ENCODE measurements at places on chromosomes 6 and 20.
A peak's percentile ranks its signal among the peaks of the same experiment; 100 is the strongest.

- DNase-seq, result no peak
Observed at GRCh38 chr6:13877051-13877450, 47.7 kb upstream of the RNF182 start.

DNA sequence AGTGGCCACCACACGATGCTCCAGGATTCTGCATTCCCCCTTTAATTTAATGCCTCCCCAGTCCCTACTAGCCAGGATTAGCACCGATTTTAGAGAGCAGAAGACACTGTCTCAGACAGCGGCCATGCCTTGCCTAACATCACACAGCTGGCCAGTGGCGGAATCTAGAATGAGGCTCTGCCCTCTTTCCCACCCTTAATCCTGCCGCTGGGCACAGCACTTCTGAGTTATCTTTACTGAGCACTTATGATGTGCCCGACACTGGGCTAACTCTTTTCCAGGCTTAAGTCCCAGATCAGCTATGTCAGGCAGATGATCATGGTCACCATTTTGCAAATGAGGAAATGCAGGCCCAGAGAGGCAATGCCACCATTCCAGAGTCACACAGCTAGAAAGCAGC is 5.6 kb upstream of the BPIFA2 start:
- no peak for DNase-seq

GRCh38 chr20:23631981-23632710 is 5.6 kb downstream of the CST3 start:
- no peak for DNase-seq

DNA sequence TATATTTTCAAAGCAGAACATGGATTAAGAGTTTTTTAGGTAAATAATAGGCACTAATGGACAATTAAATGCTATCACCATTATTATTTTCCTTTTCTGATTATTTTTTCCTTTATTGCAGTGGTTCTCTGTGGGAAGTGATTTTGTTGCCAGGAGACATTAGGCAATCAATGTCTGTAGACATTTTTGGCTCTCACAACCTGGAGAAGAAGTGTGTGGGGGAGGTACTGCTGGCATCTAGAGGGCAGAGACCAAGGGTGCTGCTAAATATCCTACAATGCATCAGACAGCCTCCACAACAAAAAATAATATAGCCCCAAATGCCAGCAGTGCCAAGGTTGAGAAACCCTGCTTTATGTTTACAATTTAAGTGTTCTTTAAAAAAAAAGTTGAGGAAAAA is 8.3 kb downstream of the IFNGR1 start:
- no peak for DNase-seq

GRCh38 chr6:63649847-63650265 is 14.3 kb downstream of the PHF3 start:
- no peak for DNase-seq

- DNase-seq, result peak; percentile 40
Observed at GRCh38 chr6:125104425-125104824, 49.1 kb upstream of the TPD52L1 start.

DNA sequence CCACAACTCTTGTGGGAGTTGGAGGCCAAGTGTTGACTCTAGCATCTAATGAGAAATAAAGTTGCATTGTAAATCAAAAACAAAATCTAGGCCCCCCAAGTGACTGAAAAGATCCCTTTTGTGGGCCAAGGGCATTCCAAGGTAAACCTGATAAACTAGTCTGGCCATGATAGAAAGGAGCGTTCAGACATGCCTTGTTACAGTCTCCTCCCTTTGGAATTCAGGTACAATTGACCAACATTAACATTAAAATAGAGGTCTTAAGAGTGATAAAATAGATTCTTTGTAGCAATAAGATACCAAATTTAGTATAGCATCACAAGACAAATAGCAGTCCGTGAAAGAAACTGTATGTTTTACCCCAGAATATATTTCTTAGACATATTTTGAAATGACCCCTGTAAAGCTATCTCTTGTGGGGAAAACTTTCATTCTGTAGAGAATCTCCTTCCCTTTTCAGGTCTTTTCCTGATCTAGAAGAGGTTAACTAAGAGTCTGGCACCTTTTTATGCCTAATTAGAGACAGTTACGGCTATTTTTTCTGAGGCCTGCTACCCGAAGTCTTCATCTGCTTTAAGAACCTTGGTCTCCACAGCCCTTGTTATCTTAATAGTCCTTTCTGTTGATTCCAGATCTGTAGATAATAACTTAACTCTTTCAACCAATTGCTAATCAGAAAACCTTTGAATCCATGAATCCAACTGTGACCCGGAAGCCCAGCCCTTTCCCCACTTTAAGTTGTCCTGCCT is 495.4 kb upstream of the MMS22L start:
- DNase-seq, result peak; percentile 85

- no peak for DNase-seq
Observed at GRCh38 chr20:52724541-52724940, 247.6 kb upstream of the TSHZ2 start.
